ENCODE measurements at places on chromosomes 7 and 10.

DNA sequence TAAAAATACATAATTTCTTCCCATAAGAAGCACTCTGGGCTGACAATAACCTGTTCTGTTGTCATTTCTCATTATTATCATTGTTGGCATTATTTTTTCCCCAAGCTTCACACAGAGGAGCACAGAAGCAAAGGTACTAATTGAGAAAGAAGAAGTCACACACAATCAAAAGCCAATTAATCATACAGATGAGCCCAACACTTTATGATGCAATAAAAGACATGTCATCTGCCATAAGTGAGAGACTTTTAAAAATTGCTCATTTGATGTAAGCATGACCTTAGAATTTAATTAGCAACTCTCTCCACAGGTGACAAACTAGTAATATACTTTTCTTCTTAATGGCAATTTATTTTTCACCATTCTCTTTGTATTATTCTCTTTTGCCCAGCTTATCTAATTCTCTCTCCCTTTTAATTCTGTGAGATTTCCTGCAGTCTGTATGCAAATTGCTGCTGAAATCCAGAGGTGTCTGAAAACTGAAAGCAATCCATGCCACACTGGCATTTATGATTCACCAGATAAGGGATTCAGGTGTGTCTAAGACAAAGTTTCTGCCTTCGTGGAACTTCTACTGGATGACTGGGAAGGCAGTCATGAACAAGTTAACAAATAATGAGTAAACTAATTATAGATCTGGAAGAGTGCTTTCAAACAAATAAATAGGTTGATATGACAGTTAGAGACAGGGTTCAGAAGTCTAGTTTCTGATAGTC, 203.5 kb downstream of the CHCHD3 start:
- no peak for DNase-seq

DNA sequence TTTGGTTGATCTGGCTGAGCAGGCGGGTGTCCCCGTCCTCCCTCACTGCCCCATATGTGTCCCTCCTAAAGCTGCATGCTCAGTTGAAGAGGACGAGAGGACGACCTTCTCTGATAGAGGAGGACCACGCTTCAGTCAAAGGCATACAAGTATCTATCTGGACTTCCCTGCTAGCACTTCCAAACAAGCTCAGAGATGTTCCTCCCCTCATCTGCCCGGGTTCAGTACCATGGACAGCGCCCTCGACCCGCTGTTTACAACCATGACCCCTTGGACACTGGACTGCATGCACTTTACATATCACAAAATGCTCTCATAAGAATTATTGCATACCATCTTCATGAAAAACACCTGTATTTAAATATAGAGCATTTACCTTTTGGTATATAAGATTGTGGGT, 26.9 kb upstream of the TRIM56 start:
- peak; percentile 45 for DNase-seq

DNA sequence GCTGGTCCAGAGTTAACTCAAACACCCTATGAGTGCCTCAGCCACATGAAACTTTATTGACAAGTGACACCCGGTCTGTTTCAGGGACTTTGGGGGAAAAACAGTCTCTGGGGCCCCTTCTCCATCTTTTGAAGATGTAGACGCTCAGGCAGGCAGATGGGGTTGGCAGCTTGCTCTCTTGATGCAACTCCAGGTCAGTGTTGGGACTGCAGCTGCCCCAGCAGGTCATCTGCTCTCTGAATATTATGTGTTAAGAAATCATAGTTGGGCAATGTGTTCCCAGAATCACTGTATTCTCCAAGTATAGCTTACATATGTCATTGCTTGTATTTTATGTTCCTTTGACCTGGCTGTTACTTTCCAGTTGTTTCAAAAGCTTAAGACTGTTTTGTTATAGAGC, 544.9 kb upstream of the MGMT start:
- DNase-seq, result no peak

DNA sequence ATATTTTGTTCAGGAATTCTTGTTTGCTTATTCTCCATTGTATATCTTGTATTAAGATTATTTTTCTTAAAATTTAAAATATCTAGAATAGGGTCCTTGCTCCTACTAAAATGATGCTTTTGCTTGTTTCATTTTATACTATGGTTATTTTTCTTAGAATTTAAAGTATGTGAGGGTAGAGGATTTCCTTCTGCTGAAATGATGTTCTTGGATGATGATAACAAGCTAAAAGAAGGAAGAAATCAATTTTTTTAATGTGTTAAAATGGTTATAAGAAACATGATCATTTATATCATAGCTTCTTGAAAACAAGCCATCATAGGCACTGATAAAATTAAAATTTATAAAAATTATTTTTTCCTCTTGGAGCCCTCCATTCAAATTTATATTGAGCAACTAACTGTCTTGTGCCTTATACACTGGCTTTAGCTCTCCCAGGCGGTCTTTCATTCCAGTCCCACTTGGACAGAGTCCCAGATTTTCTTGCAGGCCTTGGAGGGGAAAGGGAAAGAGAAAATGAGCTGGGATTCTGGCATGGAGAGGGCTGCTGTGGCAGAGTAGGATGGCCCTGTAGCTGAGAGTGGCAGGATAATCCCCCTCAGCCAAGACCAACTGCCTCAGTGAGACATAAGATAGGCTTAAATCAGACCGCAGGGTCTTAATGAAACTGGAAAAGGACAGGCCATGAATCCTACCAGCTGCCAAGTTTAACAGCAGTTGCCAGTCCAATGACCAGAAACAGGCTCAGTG, 60.2 kb downstream of the DNAJB9 start:
- DNase-seq, result peak; percentile 94

DNA sequence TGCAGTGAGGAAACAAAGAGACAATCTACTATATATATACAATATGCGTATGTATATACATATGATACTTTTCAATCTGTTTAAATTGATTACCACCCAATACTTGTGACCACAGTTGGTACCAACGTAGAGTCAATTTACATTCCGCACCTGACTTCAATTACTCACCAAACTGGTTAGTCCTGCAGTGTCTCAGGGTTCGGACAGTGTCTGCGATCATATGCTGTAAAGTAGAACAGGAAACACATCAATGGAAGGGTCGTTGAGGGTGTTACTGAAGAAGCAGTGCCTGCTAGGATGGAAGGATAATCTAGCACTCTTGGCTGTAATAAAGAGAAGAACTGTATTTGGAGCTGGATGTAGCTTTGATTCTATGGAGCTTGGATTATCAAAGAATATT, 179.7 kb upstream of the CDCA7L start:
- no peak for DNase-seq

DNA sequence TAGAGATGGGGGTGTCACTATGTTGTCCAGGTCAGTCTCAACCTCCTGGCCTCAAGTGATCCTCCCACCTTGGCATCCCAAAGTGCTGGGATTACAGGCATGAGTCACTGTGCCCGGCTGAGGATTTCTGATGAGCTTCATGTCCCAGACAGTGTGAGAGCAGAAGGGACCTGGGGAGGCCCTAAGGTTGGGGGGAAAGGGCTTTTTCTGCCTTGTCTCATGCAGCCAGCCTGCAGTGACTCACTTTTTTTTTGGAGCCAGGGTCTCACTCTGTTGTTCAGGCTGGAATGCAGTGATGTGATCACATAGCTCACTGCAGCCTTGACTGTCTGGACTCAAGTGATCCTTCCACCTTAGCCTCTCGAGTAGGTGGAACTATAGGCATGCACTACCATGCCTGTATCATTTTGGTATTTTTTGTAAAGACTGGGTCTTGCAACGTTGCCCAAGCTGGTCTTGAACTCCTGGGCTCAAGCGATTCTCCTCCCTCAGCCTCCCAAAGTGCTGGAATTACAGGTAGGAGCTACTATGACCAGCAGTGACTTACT, 14.6 kb downstream of the COL26A1 start:
- no peak for DNase-seq

- DNase-seq, result no peak
These were observed 74.3 kb downstream of the LHPP start for GRCh38 chr10:124535731-124536495.
